ENCODE measurements at places on chromosomes 6 and 20.
A peak's percentile ranks its signal among the peaks of the same experiment; 100 is the strongest.

- no peak for DNase-seq
Observed at GRCh38 chr20:1165941-1166340, 18.8 kb downstream of the TMEM74B start.

- DNase-seq: peak; percentile 37
Observed at GRCh38 chr6:44078827-44079671, 48.2 kb downstream of the MRPL14 start.

DNA sequence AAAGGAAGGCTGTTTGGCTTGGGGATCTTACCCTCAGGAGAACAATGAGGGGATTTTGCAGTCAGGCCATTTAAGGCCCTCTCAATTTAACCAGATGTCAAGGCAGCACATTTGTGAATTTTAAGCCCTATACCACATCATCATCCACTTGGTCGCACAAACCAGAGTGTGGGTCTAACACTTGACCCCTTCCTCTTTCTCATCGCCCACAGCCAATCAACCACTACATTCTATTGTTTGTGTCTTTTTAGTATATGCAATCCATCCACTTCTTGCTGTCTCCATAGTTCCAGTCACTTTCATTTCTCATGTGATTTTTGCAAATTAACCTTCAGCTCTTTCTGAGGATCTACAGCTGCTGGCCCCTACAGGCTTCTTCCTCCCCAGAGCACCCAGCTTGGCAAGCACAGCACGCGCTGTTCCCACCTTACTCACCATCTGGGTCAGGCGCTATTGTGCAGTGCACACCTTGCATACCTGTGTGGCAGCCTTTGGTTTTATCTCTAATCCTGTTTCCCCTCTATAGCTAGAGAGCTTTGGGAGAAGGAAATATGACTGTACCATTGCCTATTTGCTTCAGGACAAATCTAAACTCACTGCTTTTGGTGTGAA lies 32.3 kb upstream of the CD83 start:
- no peak for DNase-seq

- DNase-seq: no peak
Observed at GRCh38 chr6:155382338-155382685, 68.0 kb upstream of the TFB1M start.

GRCh38 chr6:33679761-33680160 lies 31.7 kb downstream of the UQCC2 start:
- no peak for DNase-seq

- DNase-seq: no peak
Observed at GRCh38 chr6:153096792-153097191, 34.3 kb downstream of the RGS17 start.

DNA sequence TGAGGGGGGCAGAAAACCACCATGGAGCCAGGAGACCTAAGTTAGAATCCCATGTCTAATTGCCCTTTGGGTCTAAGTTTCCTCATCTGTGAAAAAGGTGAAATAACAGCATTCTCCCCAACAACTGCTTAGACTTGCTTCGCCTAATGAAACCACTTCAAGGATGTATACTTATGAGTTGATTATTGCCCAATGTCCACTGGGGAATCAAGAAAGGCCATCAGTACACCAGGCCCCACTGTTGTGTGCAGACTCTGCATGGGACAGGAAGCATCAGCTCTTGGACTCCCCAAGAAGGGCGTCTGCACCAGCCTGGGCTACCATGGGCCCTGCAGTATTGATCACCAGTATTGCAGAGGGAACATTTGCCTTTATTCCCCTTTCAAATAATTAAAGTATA lies 189.6 kb downstream of the MAFB start:
- no peak for DNase-seq

DNA sequence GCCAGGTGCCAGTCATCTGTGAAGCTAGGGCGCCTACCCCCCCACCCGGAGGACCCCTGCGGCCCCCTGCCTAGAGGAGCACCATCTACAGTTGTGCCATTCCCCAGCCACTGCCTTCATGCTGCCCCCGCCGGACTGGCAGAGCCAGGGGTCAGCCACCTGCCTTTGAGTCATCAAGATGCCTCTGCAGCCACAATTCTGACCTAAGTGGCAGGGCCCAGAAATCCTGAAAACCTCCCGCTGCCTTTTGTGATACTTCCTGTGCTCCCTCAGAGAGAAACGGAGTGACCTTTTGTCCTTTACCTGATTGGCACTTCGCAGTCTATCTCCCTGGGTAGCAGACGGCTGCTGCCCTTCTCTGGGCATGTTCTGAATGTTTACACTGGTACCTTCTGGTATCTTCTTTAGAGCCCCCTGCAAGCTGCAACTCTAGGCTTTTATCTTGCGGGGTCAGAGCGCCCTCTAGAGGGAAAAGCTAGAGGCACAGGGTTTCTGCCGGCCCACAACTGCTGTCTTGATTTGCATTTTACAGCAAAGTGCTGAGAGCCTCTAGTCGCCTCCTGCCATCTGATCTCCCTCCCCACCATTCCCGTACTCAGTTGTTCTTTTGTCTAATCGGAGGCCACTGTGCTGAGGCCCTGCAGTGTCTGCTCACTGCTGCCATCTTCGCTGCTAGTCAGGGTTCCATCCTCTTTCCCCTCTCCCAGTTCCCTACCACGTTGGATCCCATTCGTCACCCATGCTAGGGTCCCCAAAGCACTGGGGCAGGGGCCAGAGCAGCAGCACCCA lies 26.9 kb downstream of the SPATA2 start:
- DNase-seq: peak; percentile 32

- no peak for DNase-seq
Observed at GRCh38 chr20:20036756-20037155, 15.5 kb downstream of the CRNKL1 start.

GRCh38 chr20:53813636-53814035 lies 220.0 kb upstream of the ZNF217 start:
- DNase-seq: no peak

- no peak for DNase-seq
Observed at GRCh38 chr6:62285612-62286469, at the start of gene KHDRBS2. Gene KHDRBS2, minus strand, starts transcription at chr6:62286225.

DNA sequence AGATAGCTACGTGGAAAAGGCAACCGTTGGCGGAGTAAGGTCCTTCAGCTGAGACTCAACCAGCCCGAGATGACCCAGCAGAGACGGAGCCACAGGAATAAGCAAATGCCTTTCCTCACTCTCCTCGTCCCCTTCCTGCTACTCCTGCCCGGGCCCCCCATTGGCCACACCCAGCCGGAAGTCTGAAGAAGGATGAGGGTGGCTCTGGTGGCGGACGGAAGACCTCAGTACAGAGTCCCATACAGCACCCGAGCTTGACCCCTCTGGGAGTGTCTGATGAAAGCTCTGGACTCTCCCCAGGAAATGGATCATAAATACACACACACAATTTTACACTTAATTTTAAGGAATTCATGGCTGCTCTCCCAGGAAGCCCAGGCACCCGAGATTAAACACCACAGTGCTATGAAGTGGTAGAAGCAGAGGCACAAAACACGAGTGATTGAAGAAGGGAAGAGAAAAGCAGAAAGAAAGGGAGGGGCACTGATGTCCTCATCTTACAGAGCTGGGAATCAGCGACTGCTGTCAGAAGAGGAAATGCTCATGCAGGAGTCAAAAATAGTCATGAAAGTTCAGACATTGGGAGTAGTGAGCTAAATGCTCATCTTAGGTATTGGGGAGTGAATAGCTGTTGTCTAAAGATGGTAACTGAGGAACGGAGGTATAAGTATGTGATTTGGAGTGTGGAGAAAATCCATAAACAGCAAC lies 125.6 kb downstream of the BANF2 start:
- no peak for DNase-seq

GRCh38 chr6:23964865-23965264 lies 161.2 kb upstream of the NRSN1 start:
- no peak for DNase-seq

GRCh38 chr20:44785768-44786167 lies 24.6 kb downstream of the RIMS4 start:
- no peak for DNase-seq

DNA sequence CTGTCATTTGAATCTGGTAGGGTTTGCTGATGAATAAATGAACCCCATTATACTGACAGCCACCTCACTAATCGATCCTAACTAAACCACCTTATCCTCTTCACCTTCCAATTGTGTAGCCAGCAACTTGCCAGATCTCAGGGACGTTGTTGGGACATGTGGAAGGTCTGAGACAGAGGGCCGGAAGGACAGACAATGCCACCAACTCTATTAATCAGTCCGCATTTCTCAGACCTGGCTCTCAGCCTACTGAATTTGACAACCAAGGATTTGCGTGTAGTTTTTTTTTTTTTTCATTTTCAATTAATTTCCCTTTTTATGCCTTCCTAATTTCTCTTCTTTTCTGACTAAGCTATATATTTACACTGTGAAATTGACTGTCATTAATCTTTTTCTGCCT lies 122.5 kb downstream of the CARMIL1 start:
- no peak for DNase-seq

GRCh38 chr6:37258405-37259105 lies 611 bp upstream of the TMEM217 start:
- no peak for DNase-seq
